ENCODE measurements at places on chromosomes 6 and 20. TPM values are rescaled to one million over a fixed set of nuclear protein-coding genes. Genes with fewer than 3 reads are reported as not detected.

The DUSP22 gene
- 15.5 TPM for total RNA-seq

The RNF182 gene
- total RNA-seq: 0.20 TPM

The ANKRD6 gene
- total RNA-seq: 0.18 TPM

The RCAN2 gene
- total RNA-seq: 0.43 TPM

DNA sequence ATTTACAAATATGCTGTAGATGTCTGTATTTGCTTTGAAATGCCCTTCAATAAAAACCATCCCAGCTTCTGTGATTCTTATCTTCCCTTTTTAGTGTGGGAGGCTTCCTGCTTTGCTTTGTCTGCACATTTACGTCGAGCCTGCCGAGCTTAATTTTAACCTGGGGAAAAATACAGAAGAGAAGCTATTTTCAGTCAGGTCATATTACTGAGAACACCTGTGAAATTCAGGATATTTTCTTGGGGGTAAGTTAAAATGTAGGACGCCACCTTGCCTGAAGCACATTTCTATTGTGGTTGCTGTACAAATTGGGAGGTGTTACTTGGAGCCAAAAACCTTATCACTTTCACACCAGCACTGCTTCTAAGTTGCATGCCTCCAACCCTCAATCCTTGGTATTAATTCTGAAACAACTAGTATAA lies 43.6 kb upstream of the FUCA2 start:
- H3K4me1 ChIP-seq: no peaks in the 10 kb centered on the region
- H3K36me3 ChIP-seq: no peaks in the 10 kb centered on the region
- H3K4me3 ChIP-seq: no peak overlapping the region
- H3K27ac ChIP-seq: no peak overlapping the region

DNA sequence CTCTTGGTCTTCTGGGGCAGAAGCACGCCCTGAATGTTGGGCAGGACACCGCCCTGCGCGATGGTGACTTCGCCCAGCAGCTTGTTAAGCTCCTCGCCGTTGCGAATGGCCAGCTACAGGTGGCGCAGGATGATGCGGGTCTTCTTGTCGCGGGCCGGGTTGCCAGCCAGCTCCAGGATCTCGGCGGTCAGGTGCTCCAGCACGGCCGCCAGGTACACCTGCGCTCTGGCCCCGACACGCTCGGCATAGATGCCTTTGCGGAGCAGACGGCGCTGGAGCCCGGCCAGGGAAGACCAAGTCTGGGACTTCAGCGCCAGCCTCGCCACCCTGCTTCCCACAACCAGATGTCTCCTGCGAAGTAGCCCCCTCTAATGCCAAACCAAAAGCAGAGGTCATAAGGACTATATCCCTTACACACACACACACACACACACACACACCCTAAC lies 8.0 kb upstream of the SLC17A3 start:
- H3K4me3 ChIP-seq: no peak overlapping the region
- no peak overlapping the region for H3K27ac ChIP-seq
- no peaks in the 10 kb centered on the region for H3K27me3 ChIP-seq
- H3K4me1 ChIP-seq: no peaks in the 10 kb centered on the region

DNA sequence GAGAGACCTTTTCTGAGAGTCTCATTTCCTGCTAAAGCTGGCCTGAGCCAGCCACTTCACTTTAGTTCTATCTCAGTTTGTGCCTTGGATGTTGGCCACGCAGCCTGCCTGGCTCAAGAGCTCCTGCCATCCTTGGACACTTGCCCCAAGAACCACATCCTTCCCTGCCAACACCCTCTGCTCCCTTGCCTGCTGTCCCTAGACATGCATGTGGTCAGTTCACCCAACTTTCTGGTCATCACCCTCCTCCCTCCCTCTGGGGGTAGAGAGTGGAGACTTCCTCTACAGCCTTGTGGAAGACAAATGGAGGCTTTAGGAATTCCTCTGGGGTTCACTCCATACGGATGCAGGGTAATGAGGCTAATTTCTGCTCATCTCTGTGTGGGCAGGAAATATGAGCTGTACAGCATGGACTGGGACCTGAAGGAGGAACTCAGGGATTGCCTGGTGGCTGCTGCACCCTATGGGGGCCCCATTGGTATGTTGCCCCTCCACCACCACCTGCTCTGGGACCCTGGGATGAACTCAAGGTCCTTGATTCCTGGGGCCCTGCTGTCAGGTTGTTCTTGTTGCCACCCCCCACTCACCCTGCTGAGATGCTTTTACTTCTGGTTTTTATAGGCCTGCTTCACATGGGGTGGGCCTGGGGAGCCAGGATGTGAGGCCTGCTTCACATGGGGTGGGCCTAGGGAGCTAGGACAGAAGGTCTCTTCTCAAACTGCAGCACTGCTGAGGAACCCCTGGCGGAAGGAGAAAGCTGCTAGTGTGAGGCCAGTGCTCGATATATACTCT lies 13.8 kb upstream of the PTPRA start:
- H3K27me3 ChIP-seq: no peaks in the 10 kb centered on the region
- H3K4me1 ChIP-seq: no peaks in the 10 kb centered on the region
- DNase-seq: no peak

DNA sequence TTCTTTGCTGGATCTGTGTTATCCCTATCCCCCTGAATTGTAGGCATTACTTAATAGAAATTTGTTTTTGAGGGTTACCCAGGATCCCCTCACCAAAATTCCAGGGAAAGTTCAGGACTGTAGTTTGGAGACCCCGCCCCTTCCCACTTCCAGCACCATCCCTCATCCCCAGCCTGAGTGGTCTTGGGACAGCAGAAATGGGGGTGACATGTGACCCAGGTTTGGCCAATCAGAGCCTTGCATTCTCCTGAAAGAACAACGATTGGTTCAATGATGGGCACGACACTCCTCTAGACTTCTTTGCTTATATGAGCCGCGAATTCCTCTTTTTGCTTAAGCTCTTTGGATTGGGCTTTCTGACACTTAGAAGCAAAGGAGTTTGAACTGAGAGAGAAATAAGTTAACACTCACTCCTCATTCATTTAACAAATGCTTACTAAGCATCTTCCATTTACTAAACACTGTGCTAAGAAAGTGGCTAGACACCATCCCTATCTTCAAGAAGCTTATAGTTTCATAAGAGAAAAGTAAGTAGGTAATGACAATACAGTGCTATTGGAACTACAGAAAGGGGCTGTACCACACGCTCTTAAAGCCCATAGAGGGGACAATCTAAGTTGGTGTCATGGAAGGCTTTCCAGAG lies 24.9 kb upstream of the PAQR8 start:
- H3K4me3 ChIP-seq: no peak overlapping the region
- H3K27ac ChIP-seq: no peak overlapping the region
- peaks cover 14% of the 10 kb centered on the region for H3K4me1 ChIP-seq
- no peak for DNase-seq
- H3K27me3 ChIP-seq: no peaks in the 10 kb centered on the region
- no peaks in the 10 kb centered on the region for H3K36me3 ChIP-seq

GRCh38 chr6:88246654-88247053 lies 80.5 kb upstream of the CNR1 start:
- peaks cover 48% of the 10 kb centered on the region for H3K4me1 ChIP-seq
- H3K27ac ChIP-seq: peak overlapping the region; percentile 56
- DNase-seq: peak; percentile 92

DNA sequence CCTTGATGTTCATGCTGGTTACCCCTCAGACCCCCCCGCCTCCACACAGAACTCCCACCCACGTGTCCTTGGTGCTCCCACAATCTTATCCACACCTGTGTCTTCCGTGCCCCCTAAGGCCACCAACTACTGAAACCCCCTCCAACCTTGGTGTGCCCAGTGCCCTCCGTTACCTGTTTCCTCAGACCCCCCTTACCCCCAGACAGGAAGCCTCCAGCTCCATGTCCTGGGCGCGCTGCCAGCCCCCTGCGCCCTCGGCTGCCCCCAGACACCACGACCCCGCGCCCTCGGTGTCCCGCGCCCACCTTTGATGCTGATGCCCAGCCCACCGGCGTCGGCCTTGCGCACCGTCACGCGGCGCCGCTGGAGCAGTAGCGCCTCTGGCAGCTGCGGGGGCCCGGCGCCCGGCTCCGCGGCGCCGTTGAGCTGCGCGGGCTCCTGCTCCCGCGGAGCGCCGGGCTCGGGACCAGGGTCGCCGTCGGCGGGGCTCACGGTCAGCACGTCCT lies 504 bp downstream of the SNTA1 start:
- H3K4me1 ChIP-seq: no peaks in the 10 kb centered on the region
- H3K36me3 ChIP-seq: no peaks in the 10 kb centered on the region
- no peaks in the 10 kb centered on the region for H3K27me3 ChIP-seq
- DNase-seq: peak; percentile 35
- no peak overlapping the region for H3K27ac ChIP-seq

DNA sequence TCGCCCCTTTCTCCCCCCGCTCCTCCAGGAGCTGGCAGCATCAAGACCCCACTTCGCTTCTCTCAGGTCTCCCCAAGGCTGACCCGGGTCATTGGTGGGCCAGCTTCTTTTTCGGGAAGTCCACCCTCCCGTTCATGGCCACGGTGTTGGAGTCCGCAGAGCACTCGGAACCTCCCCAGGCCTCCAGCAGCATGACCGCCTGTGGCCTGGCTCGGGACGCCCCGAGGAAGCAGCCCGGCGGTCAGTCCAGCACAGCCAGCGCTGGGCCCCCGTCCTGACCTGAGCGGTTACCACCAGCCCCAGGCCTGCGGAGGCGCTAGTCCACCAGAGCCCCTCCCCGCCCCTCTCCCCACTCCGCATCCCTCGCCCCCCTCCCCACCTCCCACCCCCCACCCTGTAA lies 1.0 kb downstream of the PPDPF start:
- H3K4me3 ChIP-seq: peak overlapping the region; percentile 81
- H3K27me3 ChIP-seq: no peaks in the 10 kb centered on the region
- peaks cover 23% of the 10 kb centered on the region for H3K36me3 ChIP-seq
- peak overlapping the region; percentile 80 for H3K27ac ChIP-seq

GRCh38 chr6:159181914-159182313 lies 12.7 kb downstream of the FNDC1 start:
- DNase-seq: no peak
- no peak overlapping the region for H3K27ac ChIP-seq
- no peaks in the 10 kb centered on the region for H3K4me1 ChIP-seq
- H3K27me3 ChIP-seq: no peaks in the 10 kb centered on the region
- no peaks in the 10 kb centered on the region for H3K36me3 ChIP-seq

DNA sequence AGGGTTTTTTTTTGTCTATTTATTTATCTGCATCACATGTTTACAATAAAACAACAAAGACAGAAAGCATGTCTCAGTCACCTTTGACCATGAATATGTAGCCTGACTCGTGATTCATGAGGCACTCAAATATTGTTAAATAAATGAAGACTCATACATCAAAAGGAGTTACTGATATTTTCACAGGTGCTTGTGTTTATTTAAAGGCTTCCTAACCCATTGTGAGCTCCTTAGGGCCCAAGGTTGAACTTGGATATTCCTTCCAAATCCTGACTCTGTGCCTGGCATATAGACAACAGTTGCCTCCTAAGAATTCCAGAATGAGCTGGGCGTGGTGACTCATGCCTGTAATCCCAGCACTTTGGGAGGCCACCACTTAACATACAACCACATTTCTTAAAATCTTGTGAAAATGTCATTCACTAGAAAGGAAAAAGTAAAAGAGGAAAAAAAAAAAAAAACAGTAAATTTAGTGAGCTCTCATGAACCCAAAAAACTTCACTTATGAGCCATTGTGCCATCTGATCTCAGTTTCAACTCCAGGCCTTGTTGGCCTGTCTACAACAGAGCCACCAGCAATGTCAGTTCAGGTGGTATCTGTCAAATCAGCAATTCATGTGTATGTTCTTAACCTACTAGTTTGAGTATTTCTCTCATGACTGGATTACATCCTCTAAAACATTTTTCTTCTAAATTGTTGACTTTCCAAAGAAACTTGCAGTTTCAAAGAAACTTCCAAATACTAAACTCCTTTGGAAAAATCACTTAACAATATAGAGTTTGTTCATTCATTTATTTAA lies 162.7 kb upstream of the MARCKS start:
- H3K27me3 ChIP-seq: no peaks in the 10 kb centered on the region
- no peaks in the 10 kb centered on the region for H3K36me3 ChIP-seq
- H3K4me3 ChIP-seq: no peak overlapping the region
- H3K4me1 ChIP-seq: peaks cover 35% of the 10 kb centered on the region
- DNase-seq: no peak
- H3K27ac ChIP-seq: no peak overlapping the region

DNA sequence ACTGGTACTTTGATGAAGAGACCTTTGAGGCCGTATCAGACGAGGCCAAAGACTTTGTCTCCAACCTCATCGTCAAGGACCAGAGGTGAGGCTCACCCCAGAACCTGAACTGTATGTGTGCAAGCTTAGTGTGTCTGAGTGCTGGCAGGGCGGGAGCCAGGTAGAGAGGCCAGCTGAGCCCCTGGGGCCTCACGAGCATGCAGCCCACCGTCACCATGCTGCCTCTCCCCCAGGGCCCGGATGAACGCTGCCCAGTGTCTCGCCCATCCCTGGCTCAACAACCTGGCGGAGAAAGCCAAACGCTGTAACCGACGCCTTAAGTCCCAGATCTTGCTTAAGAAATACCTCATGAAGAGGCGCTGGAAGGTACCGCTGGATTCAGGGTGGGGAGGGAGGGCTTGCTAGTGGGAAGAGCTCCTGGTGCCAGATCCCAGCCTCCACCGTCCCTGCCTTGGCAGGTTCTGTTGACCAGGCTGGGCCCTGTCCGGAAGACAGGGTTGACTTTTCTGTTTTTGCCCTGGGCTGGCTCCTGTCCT lies 12.7 kb downstream of the MYLK2 start:
- no peaks in the 10 kb centered on the region for H3K36me3 ChIP-seq
- no peak overlapping the region for H3K4me3 ChIP-seq

Measured in SJCRH30 (cell line).